ENCODE measurements at places on chromosomes 12 and 14. TPM values are rescaled to one million over a fixed set of nuclear protein-coding genes. Genes with fewer than 3 reads are reported as not detected.

GRCh38 chr14:95038521-95039250, 118.6 kb downstream of the DICER1 start:
- DNase-seq: no peak

Gene ZNF268
- 2.9 TPM for polyA plus RNA-seq

Gene HHIPL1
- 0.75 TPM for polyA plus RNA-seq

- DNase-seq: peak; percentile 50
Observed at GRCh38 chr14:99644723-99645544, at the start of gene HHIPL1. Gene HHIPL1 (plus strand): TSS chr14:99645129. CDS start chr14:99645208, 79 bp downstream.

- no peak for DNase-seq
Observed at GRCh38 chr14:80364274-80364673, 153.0 kb upstream of the DIO2 start.

- no peak for DNase-seq
Observed at GRCh38 chr12:11825278-11825677, 175.8 kb downstream of the ETV6 start.

- DNase-seq: peak; percentile 87
Observed at GRCh38 chr14:49893309-49894213, 679 bp downstream of the ARF6 start.

Gene CDK2
- polyA plus RNA-seq: 8.1 TPM

Gene DNAJC22
- polyA plus RNA-seq: 0.09 TPM

Gene ESYT1
- polyA plus RNA-seq: 29.1 TPM

DNA sequence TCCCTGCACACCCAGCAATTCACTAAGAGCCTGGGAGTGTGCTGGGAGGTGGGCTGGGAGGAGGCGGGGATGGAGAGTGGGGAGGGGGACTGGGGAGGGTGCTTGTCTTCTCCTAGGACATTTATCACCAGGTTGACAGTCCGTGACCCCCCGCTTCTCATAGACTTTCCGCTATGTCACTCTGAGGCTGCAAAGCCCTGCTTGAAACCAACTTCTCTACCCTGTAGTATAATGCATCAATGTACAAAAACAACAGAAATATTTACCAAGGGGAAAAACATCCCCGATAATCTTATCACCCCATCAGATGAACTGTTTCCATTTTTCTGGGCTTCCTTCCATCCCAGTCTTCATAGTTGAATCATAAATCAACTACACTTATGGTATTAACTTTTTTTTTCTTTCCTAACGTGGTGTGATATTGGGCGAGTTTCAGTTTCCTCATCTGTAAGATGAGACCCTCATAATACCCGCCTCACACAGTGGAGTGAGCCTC, 28.6 kb upstream of the BATF start:
- DNase-seq: no peak

DNA sequence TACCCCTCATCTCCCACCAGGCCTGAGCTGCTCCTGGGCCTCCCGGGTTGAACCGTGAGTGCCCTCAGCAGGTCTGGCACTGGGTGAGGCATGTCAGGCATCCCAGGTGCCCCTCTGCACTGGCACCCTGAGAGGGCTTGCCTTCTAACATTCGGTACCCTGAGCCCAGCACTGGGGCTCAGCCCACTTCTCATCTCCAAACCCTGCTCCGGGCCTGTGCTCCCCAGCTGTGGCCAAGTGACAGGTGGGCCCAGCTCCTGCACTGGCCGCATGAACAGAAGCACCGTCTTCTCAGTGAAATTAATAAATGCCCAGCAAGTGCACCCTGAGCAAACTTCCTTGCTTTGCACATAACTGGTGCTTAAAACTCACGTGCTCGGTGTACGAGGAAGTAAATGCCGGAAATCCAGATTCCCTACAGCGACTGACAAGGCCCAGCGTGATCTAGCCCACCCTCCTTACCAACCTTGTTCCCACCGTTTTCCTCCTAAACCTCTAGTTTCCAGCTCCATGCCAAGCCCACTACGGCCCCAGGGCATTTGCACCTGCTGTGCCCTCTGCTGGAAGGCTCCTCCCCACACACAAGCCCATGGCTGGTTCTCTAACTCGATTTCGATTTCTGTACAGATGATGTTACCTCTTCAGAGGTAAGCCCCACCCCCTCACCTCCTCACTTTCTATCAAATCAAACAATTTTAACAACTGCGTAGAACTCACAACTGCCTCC, 115.2 kb upstream of the NCOR2 start:
- DNase-seq: no peak

- DNase-seq: no peak
Observed at GRCh38 chr14:55915456-55915855, 202.8 kb upstream of the PELI2 start.

DNA sequence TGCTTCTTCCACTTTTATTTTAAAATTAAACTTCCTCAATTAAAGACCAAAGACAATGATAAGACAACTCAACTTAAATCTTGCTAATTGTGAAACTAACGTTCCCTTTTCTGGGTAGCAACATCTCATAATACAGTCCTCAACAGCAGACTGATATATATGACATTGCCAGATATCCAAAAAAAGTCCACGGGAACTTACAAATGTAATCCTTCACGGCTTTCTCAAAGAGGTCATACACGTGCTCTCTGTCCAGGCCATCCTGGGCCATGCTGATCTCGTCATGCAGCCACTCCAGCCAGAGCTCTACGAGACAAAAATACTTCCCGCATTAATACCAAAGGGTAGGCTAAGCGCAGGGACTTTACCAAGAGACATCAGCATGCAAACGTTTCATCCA, 13.3 kb downstream of the SART3 start:
- no peak for DNase-seq

Gene GALNT8
- polyA plus RNA-seq: 3.5 TPM

DNA sequence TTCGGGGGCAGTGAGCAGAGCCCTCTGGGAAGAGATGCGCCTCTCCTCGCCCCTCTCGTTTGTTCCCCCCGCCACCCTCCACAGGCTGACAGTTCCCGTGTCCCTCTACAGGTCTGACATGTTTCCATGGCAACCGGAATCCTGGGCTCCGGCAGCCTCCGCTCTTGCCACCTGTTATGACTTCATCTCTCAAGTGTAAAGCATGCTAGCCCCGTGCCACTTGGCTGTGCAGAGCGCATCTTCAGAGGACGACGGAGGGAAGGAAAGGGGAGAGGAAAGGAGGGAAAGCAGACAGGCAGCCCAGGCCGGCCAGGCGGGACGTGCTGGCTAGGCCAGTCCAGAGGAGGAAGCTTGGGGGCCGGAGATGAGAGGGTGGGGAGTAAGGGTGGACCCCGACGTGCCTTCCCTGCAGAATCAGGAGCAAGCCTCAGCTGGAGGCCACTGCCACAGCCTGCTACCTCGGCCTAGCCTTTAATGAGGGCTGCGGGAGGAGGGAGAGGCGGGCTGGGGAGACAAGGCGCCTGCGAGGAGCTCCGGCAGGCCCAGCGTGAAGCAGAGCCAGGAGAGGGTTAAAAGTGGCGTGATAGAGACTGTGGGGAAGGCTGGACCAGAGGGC, 214.3 kb downstream of the DPF3 start:
- no peak for DNase-seq

DNA sequence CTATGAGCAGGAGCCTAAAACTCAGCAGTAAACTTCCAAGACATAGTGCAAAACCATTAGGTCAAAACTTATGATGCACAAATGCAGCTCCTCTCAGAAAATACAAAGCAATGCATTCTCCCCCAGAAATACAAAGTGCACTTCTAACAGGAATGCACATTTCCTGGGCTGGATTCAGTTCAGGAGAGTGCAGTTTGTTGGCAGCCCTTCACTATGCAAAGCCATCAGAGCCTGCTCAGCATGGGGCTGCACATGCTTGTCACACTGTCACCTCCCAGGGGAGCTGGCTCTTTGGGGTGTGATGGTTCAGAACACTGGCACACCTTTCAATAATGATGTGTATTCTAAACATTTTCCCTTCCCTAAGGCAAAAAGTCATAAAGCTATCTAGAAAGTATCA, 110.4 kb downstream of the KCNK10 start:
- DNase-seq: no peak

DNA sequence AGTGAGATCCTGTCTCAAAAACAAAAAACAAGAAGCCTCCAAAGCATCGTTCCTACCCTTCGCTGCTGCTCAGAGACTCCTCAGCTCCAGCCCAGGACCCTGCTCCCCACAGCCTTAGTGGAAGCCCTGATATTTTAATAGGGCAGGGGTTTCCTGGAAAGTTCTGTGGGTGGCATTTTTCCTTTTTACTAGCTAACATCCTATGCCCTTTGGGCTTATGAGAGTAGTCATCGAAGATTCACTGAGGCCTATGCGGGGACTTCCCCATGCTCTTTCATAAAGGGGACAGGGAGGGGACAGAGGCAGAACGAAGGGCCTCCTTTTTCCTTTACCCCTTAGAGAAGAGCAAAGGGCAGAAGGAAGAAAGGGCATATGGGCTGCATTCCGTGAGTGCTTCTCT, 8.3 kb downstream of the LAG3 start:
- DNase-seq: no peak

Gene KRT3
- polyA plus RNA-seq: not detected

GRCh38 chr14:93965287-93965821, 11.0 kb downstream of the ASB2 start:
- DNase-seq: no peak

GRCh38 chr12:87925021-87925420, 104.2 kb downstream of the C12orf50 start:
- DNase-seq: no peak

Gene TTLL5
- polyA plus RNA-seq: 8.0 TPM

DNA sequence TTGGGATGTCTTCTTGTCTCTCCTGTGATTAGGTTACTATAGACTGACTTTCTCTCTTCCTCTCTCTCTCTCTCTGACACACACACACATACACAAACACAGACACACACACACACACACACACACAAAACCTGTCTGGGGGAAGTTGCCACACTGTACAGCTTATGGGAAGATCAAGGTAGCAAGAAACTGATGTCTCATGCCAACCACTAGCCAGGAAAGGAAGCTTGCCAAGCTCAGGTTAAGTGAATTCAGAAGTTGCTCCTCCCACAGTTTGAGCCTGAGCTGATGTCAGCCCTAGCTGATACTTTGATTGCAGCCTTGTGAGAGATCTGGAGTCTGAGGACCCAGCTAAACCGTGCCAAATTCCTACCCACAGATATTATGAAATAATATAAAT, 67.1 kb downstream of the PPFIA2 start:
- no peak for DNase-seq

Gene FZD10
- 0.14 TPM for polyA plus RNA-seq

- no peak for DNase-seq
Observed at GRCh38 chr12:105240228-105240627, 4.3 kb upstream of the APPL2 start.

Gene MORN3
- polyA plus RNA-seq: 0.38 TPM

Gene NUBPL
- 9.6 TPM for polyA plus RNA-seq

- no peak for DNase-seq
Observed at GRCh38 chr14:93951635-93952540, 24.5 kb downstream of the ASB2 start.

Gene KIF5A
- polyA plus RNA-seq: 0.20 TPM

DNA sequence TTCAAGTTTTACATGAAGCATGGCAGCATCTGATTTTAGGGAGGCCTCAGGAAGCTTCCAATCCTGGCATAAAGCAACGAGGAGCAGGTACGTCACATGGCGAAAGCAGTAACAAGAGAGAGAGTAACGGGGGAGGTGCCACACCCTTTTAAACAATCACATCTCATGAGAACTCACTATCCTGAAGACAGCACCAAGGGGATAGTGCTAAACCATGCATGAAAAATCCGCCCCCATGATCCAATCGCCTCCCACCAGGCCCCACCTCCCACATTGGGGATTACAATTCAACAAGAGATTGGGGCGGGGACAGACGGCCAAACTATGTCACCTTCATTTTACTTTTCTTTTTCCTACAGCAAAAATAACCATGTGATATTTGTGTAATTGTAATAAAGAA, 7.2 kb upstream of the MAP3K9 start:
- DNase-seq: no peak

GRCh38 chr12:64894827-64895475, 70.5 kb downstream of the TBC1D30 start:
- no peak for DNase-seq

GRCh38 chr12:2583091-2583497, 211.7 kb upstream of the FKBP4 start:
- DNase-seq: peak; percentile 73

DNA sequence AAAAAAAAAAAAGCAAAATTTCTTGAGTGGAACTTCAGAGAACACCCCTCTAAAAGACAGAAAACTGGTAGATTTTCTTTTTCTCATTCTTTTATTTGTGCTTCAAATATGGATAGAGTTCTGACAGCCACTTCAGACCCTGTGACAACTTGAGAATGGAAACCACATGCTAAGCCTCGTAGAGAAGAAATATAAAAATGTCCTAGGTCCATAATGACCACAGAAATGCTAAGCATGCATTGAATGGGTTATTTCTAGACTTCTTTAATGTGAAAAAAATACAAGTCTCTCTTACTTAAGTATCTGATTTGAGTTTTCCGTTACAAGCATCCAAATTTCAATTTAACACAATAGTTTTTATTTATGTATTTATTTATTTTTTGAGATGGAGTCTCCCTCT, 28.3 kb upstream of the DIO2 start:
- DNase-seq: no peak

- peak; percentile 68 for DNase-seq
Observed at GRCh38 chr14:92651106-92651757, 97.2 kb downstream of the LGMN start.

DNA sequence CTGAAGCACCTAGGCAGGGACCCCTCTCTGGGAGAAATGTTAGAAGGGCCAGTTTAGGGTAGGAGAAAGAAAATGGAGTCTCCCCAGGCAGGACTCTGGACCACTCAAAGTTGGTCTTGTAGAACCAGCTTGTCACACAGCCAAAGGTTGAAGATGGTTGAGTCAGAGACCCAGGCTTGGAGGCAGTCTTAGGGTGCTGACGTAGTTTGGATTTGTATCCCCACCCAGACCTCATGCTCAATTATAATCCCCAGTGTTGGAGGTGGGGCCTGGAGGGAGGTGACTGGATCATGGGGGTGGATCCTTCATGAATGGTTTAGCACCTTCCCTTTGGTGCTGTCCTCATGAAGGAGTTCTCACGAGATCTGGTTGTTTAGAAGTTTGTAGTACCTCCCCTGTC, 121.2 kb downstream of the CRACR2A start:
- DNase-seq: no peak

- DNase-seq: no peak
Observed at GRCh38 chr14:54567224-54567638, 303 bp downstream of the SAMD4A start.

Gene OTX2
- not detected for polyA plus RNA-seq
